ENCODE measurements at places on chromosomes 7 and 10.

GRCh38 chr7:27784399-27785053 is 44.6 kb downstream of the TAX1BP1 start:
- peak; percentile 70 for DNase-seq

- DNase-seq: no peak
Measured at GRCh38 chr10:96606946-96607345, 20.1 kb upstream of the TM9SF3 start.

DNA sequence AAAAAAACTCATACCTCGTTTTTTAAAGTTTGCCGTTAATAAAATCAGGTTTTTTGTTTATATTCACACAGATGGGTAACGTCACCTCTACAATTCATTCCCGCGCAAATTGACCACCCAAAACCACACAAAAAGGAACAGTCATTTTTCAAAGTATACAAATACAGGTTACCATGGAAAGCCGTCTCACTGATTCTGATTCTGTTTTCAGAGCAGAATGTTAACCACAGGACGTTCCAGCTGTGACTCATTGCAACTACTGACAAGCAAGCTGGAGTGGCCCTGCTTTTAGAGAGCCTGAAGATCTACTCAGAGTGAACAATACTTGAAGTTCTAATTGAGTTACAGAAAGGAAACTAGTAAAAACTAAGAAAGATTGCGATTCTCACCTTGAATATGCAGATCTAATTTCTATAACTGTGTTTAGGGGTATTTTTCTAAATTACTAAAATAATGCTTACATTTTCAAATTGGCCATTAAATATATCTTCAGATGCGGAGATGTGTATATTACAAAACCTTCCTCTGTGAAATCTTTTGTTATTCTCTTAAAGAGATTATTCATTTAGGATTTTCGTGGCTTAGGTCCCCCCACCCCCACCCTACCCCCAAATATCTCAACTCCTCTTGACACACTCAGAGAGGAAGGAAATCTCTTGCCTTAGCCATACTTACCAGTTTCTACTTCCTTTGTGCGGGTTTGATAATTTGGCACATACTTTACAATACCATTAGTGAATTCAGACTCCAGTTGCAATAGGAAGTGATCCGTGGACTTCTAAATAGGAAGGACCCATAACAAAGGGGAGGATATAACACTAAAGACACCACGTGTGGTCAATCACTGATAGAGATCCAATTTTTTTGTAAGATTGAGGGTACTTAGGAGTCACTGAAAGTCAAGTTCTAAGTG is 106.0 kb downstream of the CUBN start:
- peak; percentile 59 for DNase-seq

- no peak for DNase-seq
Measured at GRCh38 chr7:90788052-90788451, 191.9 kb downstream of the CDK14 start.

- DNase-seq: no peak
Measured at GRCh38 chr10:69906425-69906824, 104.7 kb downstream of the COL13A1 start.

- DNase-seq: peak; percentile 45
Measured at GRCh38 chr10:92891885-92892690, 43.8 kb downstream of the EXOC6 start.

GRCh38 chr10:71302874-71303568 is 16.0 kb upstream of the SLC29A3 start:
- peak; percentile 83 for DNase-seq

- DNase-seq: no peak
Measured at GRCh38 chr7:118621810-118622360, 397.4 kb downstream of the ANKRD7 start.

- peak; percentile 40 for DNase-seq
Measured at GRCh38 chr10:28410420-28411135, 107.7 kb upstream of the MPP7 start.

GRCh38 chr7:120431016-120431415 is 158.0 kb downstream of the KCND2 start:
- no peak for DNase-seq

GRCh38 chr10:102603946-102604345 is 40.3 kb upstream of the TRIM8 start:
- no peak for DNase-seq

- peak; percentile 87 for DNase-seq
Measured at GRCh38 chr10:77114181-77114821, 523.3 kb downstream of the KCNMA1 start.

DNA sequence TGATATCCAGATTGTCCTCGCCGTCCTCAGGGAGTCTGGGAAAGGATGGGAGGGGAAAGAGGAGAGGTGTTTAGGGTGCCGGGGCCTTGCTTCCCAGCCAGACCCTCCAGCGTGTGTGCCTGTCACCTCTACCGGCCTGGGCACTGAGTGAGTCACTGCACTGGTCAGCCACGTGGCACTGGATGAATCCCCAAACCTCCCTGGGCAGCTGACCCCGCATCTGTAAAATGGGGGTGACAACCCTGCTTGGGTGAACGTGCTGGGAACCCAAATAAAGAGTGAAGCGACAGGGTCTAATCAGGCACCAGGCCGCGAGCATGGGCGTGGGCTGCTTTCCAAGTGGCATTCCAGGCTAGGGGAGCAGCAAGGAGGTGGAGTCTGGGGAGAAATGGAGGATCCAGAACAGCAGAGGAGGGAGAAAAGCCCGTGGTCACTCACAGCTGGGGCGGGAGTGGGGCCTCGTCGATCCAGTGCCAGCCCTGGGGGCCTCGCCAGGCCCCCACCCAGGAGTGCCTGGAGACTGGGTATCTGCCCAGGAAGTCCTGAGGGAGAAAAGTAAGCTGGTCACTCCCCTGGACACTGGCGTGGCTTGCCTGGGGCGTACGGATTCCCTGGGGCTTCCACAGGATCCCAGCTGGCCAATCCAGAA is 29.7 kb downstream of the KLRG2 start:
- no peak for DNase-seq

- DNase-seq: no peak
Measured at GRCh38 chr10:92662848-92663247, 26.9 kb upstream of the HHEX start.

DNA sequence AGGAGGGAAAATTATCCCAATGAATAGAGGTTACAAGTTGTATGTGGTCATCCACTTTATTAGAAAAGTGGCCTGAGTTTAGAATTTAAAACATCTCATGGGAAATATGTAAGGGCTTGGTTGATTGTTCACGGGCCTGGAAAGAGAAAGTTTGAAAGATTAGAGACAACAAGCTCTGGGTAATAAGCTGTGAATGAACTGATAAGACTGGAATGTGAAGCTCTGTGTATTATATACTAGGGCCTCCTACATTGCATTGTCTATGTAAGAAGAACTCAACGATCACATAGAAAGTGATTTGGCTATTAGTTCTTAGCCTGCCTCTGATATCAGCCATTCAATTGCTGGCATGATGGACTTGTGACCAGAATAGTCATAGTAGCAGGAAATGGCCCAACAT is 199.2 kb upstream of the MAGI2 start:
- DNase-seq: no peak

- no peak for DNase-seq
Measured at GRCh38 chr10:61480208-61480607, 27.0 kb upstream of the TMEM26 start.

DNA sequence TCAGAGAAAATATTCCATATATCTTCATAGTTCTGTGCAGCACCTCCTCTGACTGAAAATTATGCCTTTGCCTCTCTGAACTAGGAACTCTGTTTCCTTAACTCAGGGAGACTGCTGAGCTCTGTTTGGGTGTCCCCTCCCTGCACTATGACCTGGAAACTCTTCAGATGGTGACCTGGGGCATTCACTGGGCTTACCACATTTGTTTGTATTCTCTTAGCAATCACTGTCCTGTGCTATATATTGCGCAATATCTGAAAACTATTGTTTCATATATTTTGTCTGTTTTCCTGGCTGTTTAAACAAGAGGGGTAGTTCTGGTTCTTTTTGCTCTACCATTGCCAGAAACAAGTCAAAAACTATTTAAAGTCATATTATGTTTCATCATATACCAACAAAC is 181.8 kb upstream of the KIAA1217 start:
- DNase-seq: no peak

DNA sequence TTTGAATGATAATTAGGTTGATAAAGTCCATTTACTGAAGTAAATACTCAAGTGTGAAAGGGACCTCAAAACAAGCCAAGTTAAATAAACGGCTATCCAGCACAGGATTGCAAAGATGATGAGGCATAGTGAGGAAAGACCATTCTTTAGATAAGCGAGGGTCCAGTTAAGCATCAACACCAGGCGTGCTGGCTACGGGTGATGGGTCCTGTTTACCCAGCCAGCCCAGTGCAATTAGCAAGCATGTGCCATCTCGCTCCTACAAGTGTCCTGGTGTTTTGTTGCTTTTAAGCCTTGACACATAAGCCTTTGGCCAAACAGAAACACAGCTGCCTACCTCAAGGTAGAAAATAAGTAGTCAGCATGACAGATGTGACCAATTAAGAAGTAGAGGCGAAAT is 7.1 kb downstream of the NEBL start:
- no peak for DNase-seq

DNA sequence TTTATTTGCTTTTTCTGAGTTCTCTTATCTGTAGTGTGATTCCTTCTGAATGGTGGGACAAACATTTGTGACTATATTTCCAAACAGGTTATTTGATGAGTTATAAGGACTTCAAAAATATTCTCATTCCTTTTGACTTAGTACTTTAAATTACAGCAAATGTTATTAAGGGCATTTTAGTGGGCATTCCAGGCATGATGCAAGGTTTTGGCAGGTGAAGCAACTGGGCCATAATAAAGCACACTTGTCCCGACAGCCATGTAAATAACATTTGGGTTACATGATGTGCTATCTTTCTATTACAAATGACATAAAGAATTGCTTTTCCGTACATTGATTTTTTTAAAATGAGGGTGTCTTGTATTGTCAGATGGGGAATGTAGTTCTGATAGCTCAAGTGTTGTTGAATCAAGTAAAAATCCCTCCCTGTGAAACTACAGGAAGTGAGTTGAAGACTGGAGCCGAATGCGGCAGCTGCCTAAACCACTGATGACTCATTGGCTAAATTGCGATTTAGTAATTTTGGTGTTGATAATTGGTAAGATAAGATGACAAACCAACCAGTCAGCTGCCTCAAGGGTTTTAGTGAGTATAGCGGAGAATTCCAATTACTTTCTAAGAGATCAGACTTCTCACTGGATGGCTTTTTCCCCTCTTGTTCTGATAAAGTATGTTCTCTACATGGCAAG is 231.3 kb upstream of the NPY start:
- no peak for DNase-seq

DNA sequence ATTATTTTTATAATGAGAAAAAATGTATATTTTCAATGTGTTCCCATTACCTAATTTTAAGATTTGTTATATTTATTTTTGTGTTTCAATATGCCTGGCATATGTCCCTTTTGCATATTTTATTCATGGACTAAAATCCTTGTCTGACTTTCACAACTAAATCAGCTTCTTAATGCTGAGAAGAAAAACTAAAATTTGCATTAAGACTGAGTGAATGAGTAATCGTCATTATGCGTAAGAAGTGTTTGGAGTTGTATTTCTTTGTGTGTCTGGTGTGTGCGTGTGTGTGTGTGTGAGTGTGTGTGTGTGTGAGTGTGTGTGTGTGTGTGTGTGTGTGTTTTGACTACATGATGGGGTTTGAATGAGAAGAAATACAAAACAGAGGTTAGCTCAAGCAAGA is 201.7 kb upstream of the SP8 start:
- no peak for DNase-seq

DNA sequence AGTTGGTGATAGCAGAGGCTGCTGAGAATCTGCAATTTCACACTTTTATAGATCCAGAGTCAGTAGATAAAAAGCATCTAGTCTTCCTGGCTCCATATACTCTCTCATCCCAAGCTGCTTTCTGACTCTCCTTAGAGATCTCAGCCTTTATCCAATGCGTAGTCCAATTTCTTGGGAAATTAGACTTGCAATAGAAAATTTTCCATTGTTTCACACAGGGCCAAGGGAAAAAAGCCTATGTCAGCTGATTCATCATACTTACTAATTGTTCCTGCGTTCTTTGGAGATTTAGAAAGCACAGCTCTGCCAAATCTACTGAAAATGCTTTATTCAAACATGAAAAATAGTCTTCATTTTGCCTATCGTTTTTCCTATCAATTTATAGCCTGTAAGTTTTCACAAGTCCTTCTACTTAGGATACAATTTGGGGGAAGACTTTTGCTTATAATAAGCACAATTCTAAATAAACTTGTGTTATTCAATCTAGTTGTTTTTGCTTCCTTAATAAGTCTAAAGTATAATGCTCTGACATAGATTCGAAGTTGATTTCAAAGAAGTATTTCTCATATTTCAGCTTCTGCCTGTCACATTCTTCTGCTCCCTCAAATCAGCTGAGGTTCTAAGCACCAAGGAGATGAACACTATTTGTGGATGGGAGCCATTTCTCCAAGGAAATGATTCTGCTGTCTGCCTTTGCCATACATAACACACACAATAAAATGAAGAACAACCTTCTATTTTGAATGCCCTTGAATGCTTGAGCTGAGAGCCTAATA is 165.4 kb downstream of the ADAM12 start:
- DNase-seq: no peak

DNA sequence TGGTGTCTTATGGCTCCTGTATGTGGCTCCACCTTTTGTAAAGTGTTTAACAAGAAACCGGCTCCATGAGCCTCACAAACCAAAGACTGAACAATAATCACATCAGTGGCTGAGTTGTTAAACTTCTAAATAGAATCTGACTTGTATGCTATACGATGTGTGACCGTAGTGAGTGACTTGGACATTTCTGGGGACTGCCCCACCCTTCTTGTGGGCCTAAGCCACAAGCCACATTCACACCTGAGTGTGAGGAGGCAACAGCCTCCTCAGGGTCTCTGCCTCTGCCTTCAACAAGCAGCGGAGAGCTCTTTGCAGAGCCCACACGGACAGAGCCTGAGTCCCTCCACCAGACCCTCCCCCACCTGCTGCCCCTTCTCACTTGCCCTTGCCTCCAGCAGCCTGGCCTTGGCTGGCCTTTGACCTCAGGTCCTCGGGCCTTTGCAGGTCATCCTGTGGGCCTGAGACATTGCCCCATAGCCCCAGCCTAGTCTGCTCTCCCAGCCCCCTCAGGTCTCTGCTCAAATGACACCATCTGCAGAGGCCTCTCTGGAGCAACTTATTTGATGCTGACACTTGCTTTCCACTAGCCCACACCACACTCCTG is 156.8 kb upstream of the TNS3 start:
- no peak for DNase-seq

GRCh38 chr7:26305090-26305868 is 13.6 kb downstream of the SNX10 start:
- DNase-seq: no peak

DNA sequence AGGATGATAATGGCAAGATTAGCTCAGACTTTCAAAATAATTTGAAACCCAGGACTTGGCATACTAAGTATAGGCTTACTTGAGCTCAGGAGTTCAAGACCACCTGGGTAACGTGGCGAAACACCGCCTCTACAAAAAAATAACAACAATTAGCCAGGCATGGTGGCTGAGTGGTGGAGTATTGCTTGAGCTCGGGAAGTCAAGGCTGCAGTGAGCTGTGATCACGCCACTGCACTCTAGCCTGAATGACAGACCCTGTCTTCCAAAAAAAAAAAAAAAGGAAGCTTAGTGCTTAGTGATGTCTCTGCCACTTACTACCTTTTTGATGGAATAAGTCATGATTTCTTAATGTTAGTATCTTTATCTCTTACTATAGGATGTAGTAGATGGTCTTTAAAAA is 25.5 kb downstream of the RABGEF1 start:
- no peak for DNase-seq

- DNase-seq: no peak
Measured at GRCh38 chr10:58839771-58840170, 327.1 kb downstream of the BICC1 start.

Measured in GM23338 (cell line).